Colonic mucosa (tissue), 4 donors: ENCODE measurements at places on chromosomes 5 and 9. TPM values are rescaled to one million over a fixed set of nuclear protein-coding genes. Genes with fewer than 3 reads are reported as not detected.
A peak's percentile ranks its signal among the peaks of the same experiment; 100 is the strongest.

GRCh38 chr5:72301557-72301956, 18.5 kb downstream of the MRPS27 start:
- no peak for DNase-seq

GRCh38 chr9:123268199-123268464, 254 bp downstream of the STRBP start:
- no peak for DNase-seq

- no peak for DNase-seq
Measured at GRCh38 chr9:8652255-8652654, 852.7 kb upstream of the DMAC1 start.

- peak; percentile 19 for DNase-seq
Measured at GRCh38 chr5:132487841-132488555, 2.6 kb downstream of the IRF1 start.

Gene FGD3
- total RNA-seq = 2.3 TPM

DNA sequence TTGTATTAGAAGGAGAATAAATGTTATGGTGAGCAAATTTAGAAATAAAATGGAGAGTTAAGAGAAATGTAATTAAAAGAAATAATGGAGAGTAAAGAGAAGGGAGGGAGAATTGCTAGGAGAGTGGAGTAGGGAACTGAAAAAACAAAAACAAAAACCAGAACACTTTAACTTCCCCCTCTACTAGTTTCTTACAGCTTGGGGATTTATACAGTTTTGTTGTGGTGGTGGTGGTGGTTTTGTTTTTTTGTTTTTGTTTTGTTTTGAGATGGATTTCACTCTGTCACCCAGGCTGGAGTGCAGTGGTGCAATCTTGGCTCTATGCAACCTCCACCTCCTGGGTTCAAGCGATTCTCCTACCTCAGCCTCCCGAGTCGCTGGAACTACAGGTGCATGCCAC, 322.4 kb downstream of the TMEM167A start:
- no peak for DNase-seq
